Natural killer cell (primary cell): ENCODE measurements at places on chromosomes 1 and 21.

GRCh38 chr1:227459326-227459841, 104.0 kb upstream of the ZNF678 start:
- H3K27ac ChIP-seq: no peak overlapping the region
- H3K4me1 ChIP-seq: no peaks in the 10 kb centered on the region
- no peaks in the 10 kb centered on the region for H3K27me3 ChIP-seq
- no peaks in the 10 kb centered on the region for H3K36me3 ChIP-seq
- no peak for DNase-seq
- no peak overlapping the region for H3K4me3 ChIP-seq

DNA sequence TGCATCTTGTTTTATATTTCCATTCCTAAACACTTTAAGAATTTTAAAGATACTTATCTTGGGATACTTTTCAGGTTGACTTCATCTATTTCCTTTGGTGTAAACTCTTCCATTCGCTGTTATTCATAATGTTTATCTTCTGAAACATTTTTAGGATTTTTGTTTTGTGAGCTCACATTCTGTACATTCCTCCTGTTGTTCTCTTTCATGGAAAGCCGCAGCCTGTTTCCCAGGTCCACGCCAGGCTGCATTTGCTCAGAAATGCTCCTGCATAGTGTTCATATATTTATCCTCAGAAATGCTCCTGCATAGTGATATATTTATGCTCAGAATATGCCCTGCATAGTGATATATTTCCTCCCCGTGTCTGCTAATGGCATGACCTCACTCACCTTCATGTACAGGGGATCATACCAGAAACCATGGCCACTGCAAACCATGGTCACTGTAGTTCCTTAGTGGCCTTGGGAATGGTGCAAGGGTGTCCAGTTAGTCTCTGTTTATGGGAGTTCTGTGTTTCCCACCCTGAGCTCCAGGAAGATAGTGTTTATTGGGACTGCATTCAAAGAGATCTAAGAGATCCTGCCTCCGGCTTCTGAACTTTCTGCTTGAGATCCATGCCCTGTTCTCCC, 153.9 kb upstream of the GREM2 start:
- no peaks in the 10 kb centered on the region for H3K27me3 ChIP-seq
- H3K27ac ChIP-seq: no peak overlapping the region
- no peak overlapping the region for H3K4me3 ChIP-seq
- H3K36me3 ChIP-seq: no peaks in the 10 kb centered on the region
- no peaks in the 10 kb centered on the region for H3K4me1 ChIP-seq
- no peak for DNase-seq

- peak overlapping the region; percentile 68 for H3K4me3 ChIP-seq
- no peaks in the 10 kb centered on the region for H3K36me3 ChIP-seq
- H3K4me1 ChIP-seq: peaks cover 49% of the 10 kb centered on the region
- H3K27ac ChIP-seq: peak overlapping the region; percentile 96
- DNase-seq: peak; percentile 91
- no peaks in the 10 kb centered on the region for H3K27me3 ChIP-seq
Measured at GRCh38 chr1:2199042-2199810, 4.7 kb upstream of the FAAP20 start.

DNA sequence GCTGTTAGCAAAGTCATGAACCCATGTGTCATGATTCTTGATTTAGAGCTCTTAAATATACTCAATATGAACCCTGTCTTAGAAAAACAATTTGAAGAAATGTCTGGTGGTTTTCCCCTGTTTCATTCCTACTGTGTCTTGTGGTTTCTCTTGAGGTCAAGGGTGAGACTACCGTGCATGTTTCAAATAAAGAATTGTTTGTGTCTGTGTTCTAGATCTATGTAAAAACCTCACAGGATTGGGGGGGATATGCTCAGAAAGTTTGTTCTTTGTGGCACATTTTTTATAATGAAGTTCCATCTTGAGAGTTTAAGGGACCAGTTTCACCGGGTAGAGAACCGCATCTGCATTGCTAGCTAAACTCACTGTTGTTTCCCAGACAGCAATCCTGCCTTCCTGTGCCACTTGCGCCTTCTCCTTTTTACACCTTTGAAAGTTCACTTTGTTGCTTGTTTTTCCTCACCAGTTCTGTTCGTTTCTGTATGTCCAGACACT, 30.9 kb upstream of the CACYBP start:
- no peaks in the 10 kb centered on the region for H3K36me3 ChIP-seq
- H3K27ac ChIP-seq: peak overlapping the region; percentile 67
- H3K4me1 ChIP-seq: peaks cover 39% of the 10 kb centered on the region
- no peak overlapping the region for H3K4me3 ChIP-seq

DNA sequence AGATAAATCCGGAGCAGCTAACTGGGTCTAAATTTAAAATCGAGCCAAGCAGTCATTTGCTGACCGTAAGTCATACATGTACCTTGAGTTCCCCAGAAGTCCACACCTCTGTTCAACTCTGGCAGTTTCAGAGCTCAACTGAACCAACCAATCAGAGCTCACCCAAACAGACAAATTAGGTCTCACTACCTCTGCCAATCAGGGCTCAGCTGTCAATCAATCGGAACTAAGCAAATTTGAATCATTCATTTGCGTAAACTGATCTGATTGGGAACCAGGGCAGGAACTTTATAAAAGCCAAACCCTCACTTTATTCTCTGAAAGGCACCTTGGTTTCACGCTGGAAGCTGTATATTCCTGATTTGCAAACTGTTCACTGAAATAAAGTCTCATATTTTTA, 11.2 kb upstream of the ACBD6 start:
- no peak overlapping the region for H3K27ac ChIP-seq
- no peak for DNase-seq
- H3K36me3 ChIP-seq: no peaks in the 10 kb centered on the region

GRCh38 chr1:121517586-121518230, 332.9 kb downstream of the SRGAP2C start:
- H3K36me3 ChIP-seq: no peaks in the 10 kb centered on the region
- H3K4me1 ChIP-seq: peaks cover 14% of the 10 kb centered on the region
- no peak for DNase-seq
- H3K27me3 ChIP-seq: no peaks in the 10 kb centered on the region
- no peak overlapping the region for H3K27ac ChIP-seq
